Activated CD8-positive, alpha-beta T cell treated with anti-CD3 and anti-CD28 coated beads, Interleukin-2, amount 10 ng/mL, durations not matched to agents 7 days and 5 days (primary cell): ENCODE measurements at places on chromosomes 3 and 15.

DNA sequence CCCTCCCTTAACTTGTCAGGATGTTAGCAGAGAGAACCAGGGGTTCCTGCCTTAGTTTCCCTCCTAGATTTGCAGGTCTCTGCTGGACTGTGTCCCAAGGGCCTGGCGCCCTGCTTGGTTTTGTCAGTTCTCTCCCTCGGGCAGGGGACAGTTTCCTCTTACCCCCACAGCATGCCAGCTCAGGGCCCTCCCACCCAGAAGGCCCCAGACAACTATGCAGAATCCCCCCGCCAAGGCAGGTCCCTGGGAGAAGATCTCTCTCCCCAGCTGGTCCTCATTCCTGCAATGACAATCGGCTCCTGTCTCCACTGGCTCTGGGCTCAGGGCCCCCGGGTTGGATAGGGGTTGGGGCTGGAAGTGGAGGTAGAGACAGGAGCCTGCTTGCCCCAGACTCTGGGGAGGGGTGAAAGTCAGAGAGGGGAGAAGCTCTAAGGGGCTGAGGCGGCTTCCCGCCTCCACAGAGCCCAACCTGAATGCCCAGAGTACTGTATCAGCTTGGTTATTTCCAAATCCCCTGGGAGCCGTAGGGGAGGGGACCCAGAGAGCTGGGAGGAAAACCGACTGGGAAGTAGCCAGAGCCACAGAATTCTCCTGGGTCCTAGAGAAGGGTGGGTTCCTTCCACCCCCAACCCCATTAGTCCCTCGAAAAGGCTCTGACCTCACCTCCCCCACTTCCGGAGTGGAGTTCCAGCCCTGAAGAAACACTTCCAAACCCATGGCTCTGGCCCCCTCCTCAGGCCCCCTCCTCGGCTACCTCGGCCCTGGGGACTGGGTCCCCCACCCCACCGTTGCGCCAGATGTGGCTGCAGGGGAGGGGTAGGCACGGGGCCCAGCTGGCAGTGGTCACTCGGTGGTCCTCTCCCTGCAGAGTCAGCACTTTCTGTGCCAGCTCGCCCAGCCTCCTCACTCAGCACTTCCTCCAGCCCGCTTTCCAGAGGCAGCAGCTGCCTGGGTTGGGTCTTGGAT is 3.8 kb upstream of the LOXL1 start:
- H3K4me1 ChIP-seq = peaks cover 61% of the 10 kb centered on the region
- no peak for DNase-seq
- H3K27me3 ChIP-seq = no peaks in the 10 kb centered on the region
- H3K36me3 ChIP-seq = peaks cover 30% of the 10 kb centered on the region
- no peak overlapping the region for H3K27ac ChIP-seq

DNA sequence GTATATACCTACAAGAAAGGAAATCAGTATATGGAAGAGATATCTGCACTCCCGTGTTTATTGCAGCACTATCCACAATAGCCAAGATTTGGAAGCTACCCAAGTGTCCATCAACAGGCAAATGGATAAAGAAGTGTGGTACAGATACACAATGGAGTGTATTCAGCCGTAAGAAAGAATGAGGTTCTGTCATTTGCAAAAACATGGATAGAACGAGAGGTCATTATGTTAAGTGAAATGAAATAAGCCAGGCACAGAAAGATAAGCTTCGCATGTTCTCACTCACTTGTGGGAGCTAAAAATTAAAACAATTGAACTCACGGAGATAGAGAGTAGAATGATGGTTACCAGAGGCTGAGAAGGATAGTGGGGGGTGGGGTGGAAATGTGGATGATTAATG is 53.1 kb downstream of the FAM81A start:
- H3K27ac ChIP-seq = no peak overlapping the region
- no peak for DNase-seq
- H3K36me3 ChIP-seq = peaks cover 2% of the 10 kb centered on the region
- H3K4me1 ChIP-seq = peaks cover 4% of the 10 kb centered on the region

GRCh38 chr3:122929188-122930062 is 98.1 kb downstream of the SEMA5B start:
- no peak overlapping the region for H3K27ac ChIP-seq
- DNase-seq = no peak
- H3K27me3 ChIP-seq = peaks cover 23% of the 10 kb centered on the region
- H3K36me3 ChIP-seq = no peaks in the 10 kb centered on the region

- H3K4me1 ChIP-seq = peaks cover 21% of the 10 kb centered on the region
- H3K36me3 ChIP-seq = peaks cover 2% of the 10 kb centered on the region
- H3K27ac ChIP-seq = no peak overlapping the region
- no peaks in the 10 kb centered on the region for H3K27me3 ChIP-seq
- peak; percentile 42 for DNase-seq
These were observed 235.3 kb upstream of the ST8SIA2 start for GRCh38 chr15:92158426-92158825.

GRCh38 chr3:153856932-153857331 is 264.3 kb upstream of the ARHGEF26 start:
- DNase-seq = no peak
- H3K27me3 ChIP-seq = no peaks in the 10 kb centered on the region
- no peak overlapping the region for H3K27ac ChIP-seq
- H3K4me1 ChIP-seq = no peaks in the 10 kb centered on the region

GRCh38 chr3:15368561-15369135 is 36.3 kb upstream of the SH3BP5 start:
- no peak for DNase-seq
- no peak overlapping the region for H3K4me3 ChIP-seq
- H3K27me3 ChIP-seq = peaks cover 18% of the 10 kb centered on the region
- no peaks in the 10 kb centered on the region for H3K36me3 ChIP-seq
- peaks cover 14% of the 10 kb centered on the region for H3K4me1 ChIP-seq

DNA sequence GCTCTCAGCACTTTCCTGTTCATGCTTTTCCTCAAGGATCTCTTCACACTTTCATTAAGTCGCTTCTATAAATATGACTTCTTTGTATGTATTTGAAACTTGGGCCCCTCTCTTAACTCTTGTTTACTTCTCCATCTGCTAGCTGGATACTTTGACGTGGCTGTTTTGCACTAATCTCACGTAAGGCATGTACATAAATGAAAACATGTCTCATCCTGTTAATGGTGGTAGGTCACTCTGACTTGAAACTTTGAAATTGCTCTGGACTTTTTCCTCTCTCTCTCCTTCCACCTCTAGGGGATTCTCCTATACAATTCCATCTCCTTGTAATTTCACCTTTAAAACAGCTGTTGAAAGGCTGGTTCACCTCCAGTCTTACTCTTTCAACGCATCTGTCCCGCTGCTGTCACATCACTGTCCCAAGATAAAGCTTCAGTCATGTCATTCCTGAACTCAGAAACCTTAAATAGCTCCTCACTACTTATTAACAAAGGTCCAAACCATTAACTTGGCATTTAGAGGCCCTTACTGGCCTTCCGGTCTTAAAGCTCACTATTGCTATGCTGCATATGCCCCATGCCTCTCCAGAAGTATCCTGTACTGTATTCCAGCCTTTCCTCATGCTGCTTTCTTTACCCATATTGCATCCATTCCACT is 1.2 kb downstream of the BLOC1S6 start:
- no peak for DNase-seq
- peaks cover 46% of the 10 kb centered on the region for H3K4me1 ChIP-seq
- H3K27ac ChIP-seq = peak overlapping the region; percentile 100
- no peaks in the 10 kb centered on the region for H3K27me3 ChIP-seq
- peak overlapping the region; percentile 99 for H3K4me3 ChIP-seq

DNA sequence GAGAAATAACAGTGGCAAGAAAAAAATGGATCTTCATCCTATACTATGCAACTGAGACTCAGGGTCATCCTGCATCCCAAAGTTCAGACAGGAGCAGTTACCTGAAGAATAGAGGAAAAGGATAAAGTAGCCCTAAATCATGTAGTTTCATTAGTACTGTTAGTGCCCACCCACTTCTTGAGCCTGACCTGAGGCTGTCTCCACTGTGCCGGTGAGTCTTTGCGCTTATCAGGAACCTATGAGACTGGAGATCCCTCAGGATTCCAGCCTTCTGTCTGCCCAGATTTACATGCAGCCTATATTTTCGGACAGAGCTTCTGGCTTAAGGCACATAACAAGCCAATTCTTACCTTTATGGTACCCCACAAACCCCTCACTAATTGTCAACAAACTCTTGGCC is 791.6 kb downstream of the ROBO1 start:
- no peaks in the 10 kb centered on the region for H3K4me1 ChIP-seq
- no peak for DNase-seq
- no peaks in the 10 kb centered on the region for H3K36me3 ChIP-seq
- no peaks in the 10 kb centered on the region for H3K27me3 ChIP-seq

DNA sequence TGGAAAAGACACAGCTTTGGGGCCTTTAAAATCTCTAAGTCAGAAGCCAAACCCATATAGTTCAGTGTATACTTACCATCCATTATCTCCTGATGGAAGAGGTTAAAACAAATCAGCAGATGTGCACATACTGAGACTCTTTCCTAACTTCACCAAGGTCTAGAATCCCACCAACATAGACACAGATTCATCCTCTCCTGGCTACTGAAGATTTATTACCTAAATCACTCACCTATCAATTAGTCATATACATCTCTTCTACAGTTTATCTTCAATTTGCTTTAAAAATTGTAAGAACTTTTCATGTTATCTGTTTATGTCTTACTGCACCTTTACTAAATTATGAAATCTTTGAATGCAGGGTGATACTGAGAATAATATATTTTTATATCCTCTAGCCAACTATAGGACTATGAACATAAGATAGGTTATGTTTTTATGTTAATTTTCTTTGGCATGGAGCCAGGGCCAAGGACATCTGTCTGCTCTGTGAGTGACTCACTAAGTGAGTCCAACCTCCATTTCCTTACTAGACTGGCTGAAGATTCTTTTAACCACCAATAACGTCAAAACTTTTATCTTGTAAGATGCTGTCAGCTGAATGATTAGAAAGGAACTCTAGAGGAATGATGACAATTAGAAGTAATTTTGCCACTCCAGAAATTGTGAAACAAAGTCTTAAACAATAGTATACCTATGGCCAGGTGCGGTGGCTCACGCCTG is 397.6 kb downstream of the FOXP1 start:
- no peak overlapping the region for H3K27ac ChIP-seq
- H3K36me3 ChIP-seq = peaks cover 25% of the 10 kb centered on the region
- no peaks in the 10 kb centered on the region for H3K27me3 ChIP-seq

GRCh38 chr3:41323467-41324155 is 124.3 kb downstream of the CTNNB1 start:
- H3K4me3 ChIP-seq = no peak overlapping the region
- H3K27ac ChIP-seq = no peak overlapping the region
- no peaks in the 10 kb centered on the region for H3K27me3 ChIP-seq
- DNase-seq = no peak

- H3K27me3 ChIP-seq = no peaks in the 10 kb centered on the region
- no peaks in the 10 kb centered on the region for H3K36me3 ChIP-seq
- no peaks in the 10 kb centered on the region for H3K4me1 ChIP-seq
- H3K4me3 ChIP-seq = no peak overlapping the region
These were observed 497.9 kb upstream of the SGO1 start for GRCh38 chr3:20683910-20684309.

GRCh38 chr3:179079537-179079936 is 7.9 kb upstream of the ZMAT3 start:
- no peaks in the 10 kb centered on the region for H3K27me3 ChIP-seq
- no peaks in the 10 kb centered on the region for H3K36me3 ChIP-seq
- DNase-seq = no peak
- H3K27ac ChIP-seq = no peak overlapping the region
- no peak overlapping the region for H3K4me3 ChIP-seq

- H3K4me3 ChIP-seq = no peak overlapping the region
- H3K27ac ChIP-seq = peak overlapping the region; percentile 55
- H3K27me3 ChIP-seq = no peaks in the 10 kb centered on the region
- peaks cover 34% of the 10 kb centered on the region for H3K4me1 ChIP-seq
- no peak for DNase-seq
These were observed 90.6 kb downstream of the IQSEC1 start for GRCh38 chr3:12982619-12983101.

- DNase-seq = no peak
- no peaks in the 10 kb centered on the region for H3K27me3 ChIP-seq
- H3K27ac ChIP-seq = no peak overlapping the region
- H3K4me3 ChIP-seq = no peak overlapping the region
- no peaks in the 10 kb centered on the region for H3K36me3 ChIP-seq
- no peaks in the 10 kb centered on the region for H3K4me1 ChIP-seq
These were observed 67.0 kb upstream of the CADPS start for GRCh38 chr3:62942227-62942626.

GRCh38 chr15:70355275-70355795 is 257.6 kb upstream of the TLE3 start:
- H3K4me3 ChIP-seq = no peak overlapping the region
- H3K36me3 ChIP-seq = no peaks in the 10 kb centered on the region
- H3K27me3 ChIP-seq = peaks cover 19% of the 10 kb centered on the region
- no peaks in the 10 kb centered on the region for H3K4me1 ChIP-seq
- no peak overlapping the region for H3K27ac ChIP-seq
- peak; percentile 14 for DNase-seq

GRCh38 chr15:96737408-96737807 is 406.9 kb downstream of the NR2F2 start:
- no peak for DNase-seq
- H3K27me3 ChIP-seq = no peaks in the 10 kb centered on the region

GRCh38 chr3:42733501-42734262 is 31.1 kb upstream of the HHATL start:
- no peaks in the 10 kb centered on the region for H3K36me3 ChIP-seq
- no peak overlapping the region for H3K4me3 ChIP-seq
- H3K27ac ChIP-seq = no peak overlapping the region
- no peaks in the 10 kb centered on the region for H3K4me1 ChIP-seq
- no peak for DNase-seq

GRCh38 chr3:10160346-10160745 is 4.4 kb upstream of the IRAK2 start:
- H3K4me1 ChIP-seq = peaks cover 5% of the 10 kb centered on the region
- no peak overlapping the region for H3K27ac ChIP-seq
- H3K36me3 ChIP-seq = peaks cover 4% of the 10 kb centered on the region
- DNase-seq = no peak
